Stimulated activated CD4-positive, alpha-beta T cell treated with anti-CD3 and anti-CD28 coated beads, Interleukin-4, amount 100 ng/mL, for 24 hours (primary cell): ENCODE measurements at places on chromosomes 11 and 22.

- DNase-seq = no peak
Measured at GRCh38 chr11:1839924-1840779, 1.4 kb downstream of the TNNI2 start.

GRCh38 chr11:43575913-43576310 is 104.6 kb upstream of the HSD17B12 start:
- no peak for DNase-seq

DNA sequence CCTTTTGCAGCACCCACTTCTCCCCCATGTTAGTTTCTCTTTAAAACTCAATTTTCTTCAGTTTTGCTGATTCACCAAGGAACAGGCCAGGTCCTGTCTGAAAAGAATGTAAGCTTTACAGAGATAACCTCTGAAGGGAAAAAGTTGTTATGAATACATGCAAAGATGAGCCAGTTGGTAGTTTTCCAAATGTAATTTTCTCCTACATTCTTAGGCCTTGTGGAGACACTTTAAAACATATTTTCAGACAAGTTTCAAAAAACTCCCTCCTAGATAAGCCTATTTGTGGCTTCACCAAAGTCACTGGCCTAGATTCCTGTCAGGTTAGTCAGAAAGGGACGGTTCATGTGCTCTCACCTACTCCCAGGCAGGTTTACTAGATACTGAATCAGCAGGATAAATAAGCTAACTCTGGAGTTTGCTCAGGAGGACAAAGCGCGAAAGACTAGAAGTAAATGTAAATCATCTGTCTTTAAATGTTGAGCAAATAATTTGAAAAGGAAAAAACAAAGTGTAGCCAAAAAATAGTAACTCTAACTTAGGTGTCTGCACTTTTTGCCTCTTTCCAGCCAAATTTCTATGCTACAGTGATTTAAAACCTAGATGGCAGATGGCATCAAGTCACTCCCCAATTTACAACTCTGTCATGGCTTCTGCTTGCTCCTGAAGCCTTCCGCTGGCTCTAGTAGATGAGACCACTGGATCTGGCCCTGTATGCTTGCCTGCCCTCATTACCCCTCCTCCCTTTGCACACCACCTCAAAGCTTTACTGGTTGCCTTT is 4.9 kb upstream of the ATP6V1E1 start:
- no peak for DNase-seq

GRCh38 chr11:9066433-9066925 is 24.9 kb downstream of the SCUBE2 start:
- DNase-seq = no peak

DNA sequence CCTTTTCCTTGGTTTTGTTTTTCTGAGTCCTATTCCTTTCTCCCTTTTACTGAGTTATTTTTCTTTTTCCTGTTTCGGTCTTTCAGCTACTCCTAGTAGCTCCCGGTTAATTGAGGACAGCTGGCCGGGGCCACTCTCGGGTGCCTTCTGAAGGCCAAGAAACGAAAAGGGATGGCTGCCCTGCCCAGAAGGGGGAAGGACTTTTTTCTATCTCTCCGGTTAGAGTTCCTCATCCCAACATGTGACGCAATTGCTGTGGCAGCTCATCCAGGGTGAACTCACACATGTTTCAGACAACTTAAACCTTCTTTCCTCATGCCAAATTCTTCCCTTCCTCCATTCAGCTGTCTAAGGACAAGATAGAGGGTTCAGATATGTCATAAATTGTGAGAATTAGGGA is 83.6 kb downstream of the PIWIL4 start:
- no peak for DNase-seq

GRCh38 chr11:126879516-126879915 is 121.1 kb downstream of the KIRREL3 start:
- no peak for DNase-seq

DNA sequence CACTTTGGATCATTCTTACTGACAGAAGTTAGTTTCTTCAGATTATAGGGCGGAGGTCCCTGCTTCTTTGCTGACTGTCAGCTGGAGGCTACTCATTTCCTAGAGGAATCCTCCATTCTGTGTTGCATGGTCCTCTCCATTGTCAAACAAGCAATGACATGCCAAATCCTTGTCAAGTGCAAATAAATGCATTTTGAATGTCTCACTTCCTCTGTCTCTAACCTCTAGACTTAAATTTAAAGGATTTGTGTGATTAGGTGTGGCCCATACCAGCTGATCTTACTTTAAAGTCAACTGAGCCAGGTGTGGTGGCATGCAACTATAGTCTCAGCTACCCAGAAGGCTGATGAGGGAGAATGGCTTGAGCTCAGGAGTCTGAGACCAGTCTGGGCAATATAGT is 458.4 kb upstream of the CCDC179 start:
- no peak for DNase-seq

DNA sequence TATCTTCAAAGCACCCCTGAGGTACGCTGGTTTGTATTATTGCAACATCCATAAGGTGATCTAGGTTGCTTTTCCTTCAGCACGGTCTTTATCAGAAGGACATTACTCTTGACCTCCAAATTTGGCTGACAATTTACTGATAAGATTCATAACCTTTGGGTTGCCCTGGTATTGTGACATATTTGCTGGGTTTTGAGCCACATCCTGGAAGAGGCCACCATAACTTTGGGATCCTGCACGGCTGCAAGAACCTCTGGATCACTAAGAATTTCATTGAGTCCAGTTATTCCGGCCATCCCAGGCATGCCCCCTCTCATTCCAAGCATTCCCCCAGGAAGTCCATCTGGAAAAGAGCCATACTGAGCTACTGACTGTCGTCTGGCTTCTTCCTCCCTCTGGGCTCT is 6.5 kb upstream of the PLET1 start:
- no peak for DNase-seq

DNA sequence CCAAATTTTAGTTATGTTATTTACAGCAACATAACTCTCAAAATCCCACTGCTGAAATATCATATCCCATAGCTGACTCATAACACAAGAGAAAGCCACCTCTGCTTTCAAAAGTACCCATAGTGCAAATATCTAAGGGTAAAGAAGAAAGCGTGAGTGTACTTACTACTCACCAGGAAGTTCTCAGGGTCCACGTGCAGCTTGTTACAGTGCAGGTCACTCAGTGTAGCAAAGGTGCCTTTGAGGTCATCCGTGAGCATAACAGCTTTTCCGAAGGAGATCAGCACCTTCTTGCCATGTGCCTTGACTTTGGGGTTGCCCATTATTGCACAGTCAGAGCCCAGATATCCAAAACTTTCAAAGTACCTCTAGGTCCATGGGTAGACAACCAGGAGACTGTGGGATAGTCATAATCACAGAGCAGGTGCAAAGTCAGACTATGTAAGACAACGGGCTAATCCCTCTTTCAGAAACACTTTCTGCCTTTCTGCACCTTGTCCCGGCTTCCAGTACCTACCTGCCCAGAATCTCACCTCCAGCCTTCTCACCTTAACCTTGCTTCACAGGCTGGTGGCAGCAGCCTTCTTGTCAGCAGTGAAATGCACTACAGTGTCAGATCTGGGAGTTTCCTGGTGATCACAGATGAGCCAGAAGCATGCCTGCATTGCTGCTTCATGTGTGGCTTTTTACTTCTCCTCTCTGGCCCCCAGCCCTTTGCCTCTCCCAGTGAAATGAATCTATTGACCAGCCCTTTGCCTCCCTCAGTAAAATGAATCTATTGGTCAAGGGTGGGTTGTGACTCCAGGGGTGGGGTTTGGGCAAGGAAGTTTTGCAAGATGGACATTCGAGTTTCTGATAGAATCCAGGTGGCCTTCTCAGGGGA is 6.5 kb downstream of the HBG1 start:
- DNase-seq = no peak

DNA sequence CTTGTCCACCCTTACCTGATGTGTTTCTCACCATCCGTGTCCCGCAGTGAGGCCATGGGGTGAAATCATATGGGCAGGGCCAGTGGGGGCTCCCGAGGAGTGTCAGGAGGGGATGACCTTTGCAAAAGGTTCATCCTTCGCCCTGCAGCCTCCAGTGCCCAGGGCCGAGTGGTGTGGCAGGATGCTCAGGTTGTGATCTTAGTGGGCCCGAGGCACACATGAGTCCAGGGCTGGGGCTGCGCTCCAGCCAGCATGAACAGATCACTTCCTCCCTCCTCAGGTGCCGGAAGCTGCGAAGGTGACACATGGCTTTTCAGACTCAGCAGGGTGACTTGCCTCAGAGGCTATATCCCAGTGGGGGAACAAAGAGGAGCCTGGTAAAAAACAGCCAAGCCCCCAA is 2.8 kb upstream of the FKBP2 start:
- no peak for DNase-seq

DNA sequence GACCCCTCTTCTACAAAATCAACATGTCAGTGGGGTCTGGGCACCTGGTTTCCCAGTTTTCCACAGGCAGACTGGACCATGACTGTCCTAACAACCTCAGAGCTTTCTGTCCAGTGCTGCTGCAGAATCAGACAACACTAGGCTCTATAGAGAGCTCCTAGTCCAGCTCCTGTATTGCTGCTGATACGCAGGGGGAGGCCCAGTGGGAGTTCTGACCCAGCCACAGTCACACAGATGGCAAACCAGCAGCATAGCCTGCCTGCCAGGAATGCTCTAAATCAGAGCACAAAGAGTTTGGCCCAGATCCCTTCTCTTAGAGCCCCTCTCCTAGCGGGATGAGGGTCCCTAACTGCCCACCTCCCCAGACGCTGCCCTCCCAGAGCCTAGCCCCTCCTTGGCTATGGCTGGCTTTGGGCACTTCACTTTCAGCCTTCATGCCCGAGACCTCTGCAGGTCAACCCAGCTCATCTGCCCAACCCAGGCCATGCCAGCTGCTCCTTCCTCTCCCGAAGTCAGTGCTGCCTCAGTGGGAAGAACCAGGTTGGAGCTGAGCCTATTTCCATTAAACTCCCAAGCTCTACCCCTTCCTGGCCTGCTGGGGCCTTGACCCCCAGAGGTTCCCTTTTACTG is 15.8 kb upstream of the SLCO2B1 start:
- no peak for DNase-seq

GRCh38 chr22:38696606-38697424 is 3.9 kb downstream of the JOSD1 start:
- peak; percentile 66 for DNase-seq

GRCh38 chr22:33409079-33409478 is 350.9 kb upstream of the SYN3 start:
- no peak for DNase-seq

GRCh38 chr11:14566331-14567063 is 46.3 kb upstream of the PSMA1 start:
- DNase-seq = no peak

- DNase-seq = no peak
Measured at GRCh38 chr11:11807811-11808782, 33.7 kb upstream of the USP47 start.

DNA sequence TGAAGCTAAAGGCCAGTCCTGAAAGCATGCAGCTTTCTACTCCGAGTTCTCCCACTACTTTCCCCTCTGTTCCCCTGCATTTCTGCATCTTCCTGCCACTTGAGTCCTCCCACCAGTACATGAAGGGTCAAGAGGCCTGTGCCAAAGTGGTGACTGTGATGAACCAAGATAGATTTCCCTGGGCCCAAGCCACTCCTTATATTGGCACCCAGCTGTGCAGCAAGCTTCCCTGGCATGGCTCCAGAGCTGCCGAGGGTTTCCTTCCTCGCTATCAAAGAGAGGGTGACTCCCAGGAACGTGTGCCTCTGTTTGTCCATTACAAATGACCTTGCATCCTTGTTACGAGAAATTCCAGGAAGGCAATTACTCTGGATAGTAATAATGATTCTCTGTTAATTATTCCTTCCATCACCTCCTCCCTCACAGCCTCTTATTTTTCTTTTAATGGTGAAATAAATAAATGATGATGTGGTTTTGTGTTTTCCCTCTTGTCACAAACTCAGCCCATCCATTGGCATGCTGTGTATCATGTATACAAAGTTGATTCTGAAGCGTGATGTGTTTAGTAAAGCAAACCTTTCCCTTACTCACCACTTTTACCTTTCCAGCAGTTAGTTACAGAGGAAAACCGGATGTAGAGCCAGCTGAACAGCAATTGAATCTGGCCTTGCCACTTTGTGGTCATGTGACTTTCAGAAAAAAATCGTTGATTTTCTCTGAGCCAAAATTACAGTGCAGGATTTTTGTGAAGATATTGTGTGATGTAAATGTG is 8.3 kb downstream of the SRSF8 start:
- DNase-seq = no peak

DNA sequence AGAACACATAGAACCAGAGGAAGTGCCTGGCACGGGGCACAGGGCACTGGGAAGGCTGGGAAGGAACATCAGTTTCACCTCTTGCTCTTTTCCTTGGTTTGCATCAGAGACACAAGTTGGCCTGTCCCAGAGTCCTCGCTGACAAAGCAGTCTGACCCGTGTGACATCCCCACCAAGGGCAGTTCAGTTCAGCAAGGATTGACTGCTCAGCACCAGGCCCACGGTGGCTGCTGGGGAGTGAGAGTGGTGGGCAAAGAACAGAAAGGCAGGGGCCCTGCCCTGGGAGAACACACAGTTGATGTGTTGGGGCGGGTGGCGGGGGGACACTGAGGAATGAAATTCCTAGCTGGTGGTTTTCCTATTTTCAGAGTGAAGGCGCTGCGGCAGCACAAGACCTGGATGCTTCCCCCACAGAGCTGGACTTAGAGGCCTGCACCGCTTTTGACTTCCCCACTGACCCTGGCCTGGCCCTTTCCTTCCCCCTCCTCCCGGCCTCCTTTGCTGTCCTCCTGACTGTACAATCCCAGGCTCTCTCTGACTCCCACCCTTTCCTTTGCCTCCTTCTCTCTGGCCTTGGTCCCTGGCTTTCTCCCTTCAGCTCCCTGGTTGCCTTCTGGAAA is 2.2 kb upstream of the TMPRSS13 start:
- DNase-seq = no peak

DNA sequence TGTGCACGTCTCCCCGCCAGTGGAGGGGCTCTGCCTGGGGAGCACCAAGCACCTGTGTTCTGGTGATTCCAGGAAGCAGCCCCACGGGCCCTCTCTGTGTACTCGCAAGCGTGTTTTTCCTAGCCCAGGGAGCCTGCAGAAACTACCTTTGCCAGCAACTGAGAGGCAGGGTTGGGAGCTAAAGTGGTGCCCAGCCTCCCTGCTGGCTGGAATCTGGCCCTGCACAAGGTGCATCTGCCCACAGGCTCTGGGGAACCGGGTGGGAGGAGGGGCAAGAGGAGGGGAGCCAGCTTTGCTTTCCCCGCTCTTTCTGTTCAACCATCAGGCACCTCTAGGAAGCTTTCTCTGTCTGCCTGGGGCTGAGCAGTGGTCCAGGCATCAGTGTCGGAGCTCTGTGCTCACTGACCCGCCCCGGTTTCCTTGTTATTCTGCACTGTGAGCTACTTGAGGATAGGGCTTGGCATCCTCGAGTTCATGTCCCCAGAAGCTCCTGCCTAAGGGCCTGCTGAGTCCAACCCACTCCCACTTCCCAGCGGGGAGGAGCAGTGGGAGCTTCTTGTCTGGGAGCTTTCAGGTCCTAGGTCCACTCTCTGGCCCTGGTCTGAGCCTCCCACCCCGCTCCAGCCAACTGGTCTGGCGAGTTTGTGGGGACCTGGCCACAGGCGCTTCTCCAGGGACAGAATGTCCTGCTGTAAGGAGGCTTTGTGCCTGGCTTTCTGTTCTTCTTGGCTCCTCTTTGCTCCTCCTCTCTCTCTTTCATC is 14.9 kb downstream of the DAGLA start:
- no peak for DNase-seq

- DNase-seq = no peak
Measured at GRCh38 chr22:19596680-19597398, 72.6 kb upstream of the CLDN5 start.
